ENCODE measurements at places on chromosomes 1 and 21.

GRCh38 chr1:64340361-64340760 lies 129.6 kb upstream of the CACHD1 start:
- no peak for DNase-seq

DNA sequence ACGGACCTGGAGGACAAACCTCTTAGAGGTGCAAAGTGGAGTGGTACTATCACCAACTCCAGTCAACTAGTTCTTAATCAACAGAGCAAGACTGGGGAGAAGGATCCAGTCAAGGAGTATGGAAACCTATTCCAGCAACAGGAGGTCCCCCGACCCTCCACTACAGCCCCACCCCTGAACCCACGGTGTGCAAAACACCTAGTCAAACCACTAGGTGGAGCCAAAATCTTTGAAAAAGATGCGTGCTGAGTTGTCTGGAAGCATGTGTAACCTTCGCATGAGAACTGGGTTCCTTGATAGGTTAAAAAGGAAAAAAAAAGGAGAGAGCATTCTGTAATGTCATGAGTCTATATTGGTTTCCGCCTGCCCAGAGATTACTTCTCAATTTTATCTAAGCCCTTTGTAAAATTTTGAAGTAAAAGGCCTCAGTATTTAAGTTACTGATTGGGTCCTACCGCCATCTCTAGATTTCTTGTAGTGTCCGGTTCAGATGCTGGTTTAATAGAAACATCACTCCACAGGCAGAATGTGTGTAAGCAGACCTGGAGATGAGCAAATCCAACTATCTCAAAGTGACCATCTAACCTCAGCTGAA lies 81.9 kb upstream of the HAO2 start:
- DNase-seq, result peak; percentile 30

DNA sequence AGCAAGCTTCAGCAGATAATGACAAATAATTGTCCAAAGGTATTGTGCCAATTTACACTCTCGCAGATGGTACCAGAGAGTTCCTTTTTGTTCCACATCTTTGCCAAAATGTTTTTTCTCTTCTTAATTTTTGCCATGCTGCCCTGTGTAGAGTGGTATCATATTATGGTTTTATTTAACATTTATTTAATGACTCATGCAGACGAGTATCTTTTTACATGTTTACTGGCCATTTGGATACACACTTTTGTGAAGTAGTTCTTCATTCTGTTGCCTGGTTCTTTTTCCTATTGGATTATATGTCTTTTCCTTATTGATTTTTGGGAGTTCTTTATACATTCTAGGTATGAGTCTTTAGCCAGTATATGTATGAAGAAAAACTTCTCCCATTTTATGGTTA lies 151.1 kb downstream of the PCNX2 start:
- DNase-seq, result no peak

DNA sequence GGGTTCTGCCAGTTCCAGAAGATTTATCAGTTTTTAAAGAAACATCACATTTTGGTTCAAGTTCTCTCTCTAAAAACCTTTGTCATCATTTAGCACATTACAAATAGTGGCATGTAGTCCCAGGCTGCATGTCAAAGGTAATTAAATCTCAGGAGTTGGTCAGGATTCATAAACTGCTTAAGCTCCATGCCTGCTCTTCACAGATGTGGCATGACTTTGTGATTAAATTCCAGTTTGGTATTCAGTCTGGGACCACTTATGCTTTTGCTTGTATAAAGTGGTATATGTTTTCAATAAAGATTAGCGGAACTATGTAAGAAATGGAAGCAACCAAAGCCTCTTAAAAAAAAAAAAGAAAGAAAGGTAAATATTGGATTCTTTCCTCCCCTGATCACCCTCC lies 408.0 kb downstream of the DISC1 start:
- no peak for DNase-seq

DNA sequence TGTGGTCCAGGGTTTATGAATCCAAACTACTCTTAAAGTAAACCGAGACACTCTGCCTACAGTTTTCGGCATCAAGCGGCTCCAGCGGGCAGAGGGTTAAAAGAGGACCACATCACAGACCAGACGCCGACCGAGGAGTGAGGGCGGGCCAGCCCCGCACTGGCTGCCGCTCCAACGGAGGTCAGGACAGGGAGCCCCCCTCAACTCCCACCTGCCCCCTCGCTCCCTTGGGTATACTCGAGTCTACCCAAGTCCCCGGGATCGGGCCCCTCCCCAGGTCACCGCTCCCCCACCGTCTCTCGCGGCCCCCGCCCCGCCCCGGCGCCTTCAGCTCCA lies 312 bp downstream of the ARNT start:
- peak; percentile 57 for DNase-seq
